AG09319 (cell line): ENCODE measurements at places on chromosomes 13 and 19.
A peak's percentile ranks its signal among the peaks of the same experiment; 100 is the strongest.

DNA sequence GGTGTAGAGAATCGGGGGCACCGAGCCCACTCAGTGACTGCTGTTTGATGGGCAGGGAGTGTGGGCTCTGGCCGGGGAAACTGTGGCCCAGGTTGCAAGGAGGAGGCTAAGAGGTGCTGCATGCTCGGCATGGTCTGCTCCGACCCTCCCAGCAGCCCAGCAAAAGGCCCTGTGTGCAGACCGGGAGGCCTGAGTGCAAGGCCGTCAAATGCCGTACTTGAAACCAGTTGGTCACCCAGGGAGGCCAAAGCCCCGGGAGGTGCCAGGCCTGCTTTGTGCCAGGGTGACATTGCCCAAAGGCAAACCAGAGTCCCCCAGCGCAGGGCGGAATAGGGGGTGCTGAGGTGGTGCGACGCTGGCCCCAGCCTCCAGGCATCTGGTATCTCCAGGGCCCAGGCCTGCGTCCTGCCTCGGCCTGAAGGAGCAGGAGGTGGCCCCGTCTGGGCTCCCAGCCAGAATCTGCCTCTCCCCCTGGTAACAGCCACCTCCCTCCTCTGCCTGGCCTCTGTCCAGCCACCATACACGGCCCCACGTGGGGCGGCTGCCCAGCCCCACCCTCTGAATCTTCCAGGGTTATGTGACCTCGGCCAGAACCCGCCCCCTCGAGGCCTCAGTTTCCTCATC is 4.0 kb downstream of the PIK3R2 start:
- peak; percentile 59 for DNase-seq

DNA sequence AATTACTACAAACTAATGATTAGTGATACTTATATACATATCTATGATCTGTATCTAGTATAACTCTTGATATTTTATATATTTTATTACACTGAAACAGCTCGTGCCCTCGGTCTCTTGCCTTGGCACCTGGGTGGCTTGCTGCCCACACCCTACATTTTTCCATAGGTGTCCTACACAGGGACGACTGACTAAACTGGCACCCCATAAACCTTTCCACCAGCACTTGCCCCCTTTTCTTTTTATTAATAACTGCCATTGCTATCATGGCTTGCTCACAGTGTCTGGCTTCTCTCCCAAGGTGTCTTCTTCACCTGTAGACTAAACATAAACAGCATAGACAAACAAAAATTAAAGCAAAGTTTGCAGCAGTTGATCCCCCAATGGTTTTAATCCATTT is 30.4 kb downstream of the CLEC4M start:
- no peak for DNase-seq

- no peak for DNase-seq
Observed at GRCh38 chr19:10516671-10517286, 468 bp downstream of the S1PR5 start.

DNA sequence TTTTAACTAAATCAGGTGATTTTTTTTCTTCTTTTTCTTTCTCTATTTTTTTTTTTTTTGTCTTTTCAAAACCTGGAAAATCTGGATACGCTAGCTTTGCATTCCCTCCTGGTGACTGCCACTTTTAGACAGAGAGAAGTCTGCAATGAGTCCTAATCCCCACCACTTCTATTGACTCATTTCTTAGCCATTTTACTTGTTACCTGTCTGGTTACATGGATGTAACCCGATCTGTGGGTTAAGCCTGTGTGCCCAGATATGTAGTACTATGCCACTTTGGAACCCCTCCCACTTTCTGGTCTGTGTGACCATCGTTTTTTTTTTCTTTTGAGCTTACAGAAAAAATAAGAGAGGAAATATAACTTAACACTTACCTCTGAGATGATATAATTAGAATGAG is 817.8 kb upstream of the PCDH9 start:
- DNase-seq: no peak

- DNase-seq: no peak
Observed at GRCh38 chr13:35741657-35742056, 265.2 kb upstream of the MAB21L1 start.

- no peak for DNase-seq
Observed at GRCh38 chr13:50893211-50893852, 16.3 kb upstream of the RNASEH2B start.

- DNase-seq: no peak
Observed at GRCh38 chr13:36192166-36192565, 22.2 kb downstream of the SOHLH2 start.

GRCh38 chr19:2774083-2774679 is 8.9 kb downstream of the SGTA start:
- DNase-seq: no peak
